ENCODE measurements at places on chromosomes 7 and 10.

GRCh38 chr10:111035542-111035941 lies 41.3 kb upstream of the ADRA2A start:
- DNase-seq, result no peak

GRCh38 chr7:82395147-82395546 lies 48.4 kb downstream of the CACNA2D1 start:
- DNase-seq, result no peak

- no peak for DNase-seq
Observed at GRCh38 chr7:129375141-129375938, 58.9 kb upstream of the STRIP2 start.

DNA sequence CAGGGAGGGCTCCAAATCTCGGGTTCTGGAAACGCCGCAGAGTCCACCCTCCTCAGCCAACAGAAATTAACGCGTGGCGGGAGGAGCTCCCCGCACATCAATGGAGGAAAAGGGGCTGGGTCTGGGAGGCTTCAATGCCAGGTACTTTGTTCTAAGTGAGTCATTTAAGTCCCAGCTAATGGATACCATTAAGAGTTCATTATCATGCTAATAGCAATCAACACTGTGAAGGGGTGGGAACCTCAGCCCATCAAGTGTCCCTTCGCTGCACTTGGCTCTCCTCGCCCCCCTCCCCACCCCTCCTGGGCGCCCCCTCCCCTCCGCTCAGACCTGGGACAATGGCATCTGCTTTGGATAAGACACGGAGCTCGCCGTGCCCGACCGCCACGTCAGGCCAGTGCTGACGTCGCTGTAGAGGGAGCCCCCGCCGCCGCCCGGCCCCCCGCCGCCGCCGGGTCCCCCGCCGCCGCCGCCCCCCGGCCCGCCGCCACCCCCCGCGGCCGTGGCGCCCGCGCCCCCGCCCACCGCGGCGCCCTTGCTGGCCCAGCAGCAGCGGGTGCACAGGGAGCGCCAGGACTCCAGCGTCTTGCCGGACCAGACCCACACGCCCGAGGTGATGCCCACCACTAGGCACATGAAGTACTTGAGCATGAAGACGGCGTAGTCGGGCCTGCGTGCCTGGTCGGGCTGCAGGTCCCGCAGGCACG lies 2.9 kb downstream of the FZD8 start:
- DNase-seq, result no peak

DNA sequence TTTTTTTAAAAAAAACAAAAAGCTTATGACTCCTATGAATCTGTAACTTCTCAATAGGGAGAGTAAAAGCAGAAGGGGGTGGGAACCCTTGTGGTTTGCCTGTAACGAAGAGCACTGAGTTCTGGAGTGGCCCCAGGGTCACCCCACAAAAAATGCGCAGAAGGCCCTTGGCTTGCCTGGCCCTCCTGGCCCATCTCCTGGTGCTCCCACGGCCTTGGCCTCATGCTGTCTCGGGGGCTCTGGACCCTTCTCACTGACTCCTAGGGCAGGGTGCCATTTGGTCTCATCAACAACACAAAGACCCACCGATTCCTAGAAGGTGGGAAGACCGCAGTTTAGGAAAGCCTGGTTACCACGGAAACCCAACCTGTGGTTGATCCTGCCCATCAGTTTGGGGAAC lies 40.8 kb downstream of the ZNF467 start:
- DNase-seq, result no peak

- no peak for DNase-seq
Observed at GRCh38 chr7:142983825-142984224, 21.7 kb upstream of the KEL start.

DNA sequence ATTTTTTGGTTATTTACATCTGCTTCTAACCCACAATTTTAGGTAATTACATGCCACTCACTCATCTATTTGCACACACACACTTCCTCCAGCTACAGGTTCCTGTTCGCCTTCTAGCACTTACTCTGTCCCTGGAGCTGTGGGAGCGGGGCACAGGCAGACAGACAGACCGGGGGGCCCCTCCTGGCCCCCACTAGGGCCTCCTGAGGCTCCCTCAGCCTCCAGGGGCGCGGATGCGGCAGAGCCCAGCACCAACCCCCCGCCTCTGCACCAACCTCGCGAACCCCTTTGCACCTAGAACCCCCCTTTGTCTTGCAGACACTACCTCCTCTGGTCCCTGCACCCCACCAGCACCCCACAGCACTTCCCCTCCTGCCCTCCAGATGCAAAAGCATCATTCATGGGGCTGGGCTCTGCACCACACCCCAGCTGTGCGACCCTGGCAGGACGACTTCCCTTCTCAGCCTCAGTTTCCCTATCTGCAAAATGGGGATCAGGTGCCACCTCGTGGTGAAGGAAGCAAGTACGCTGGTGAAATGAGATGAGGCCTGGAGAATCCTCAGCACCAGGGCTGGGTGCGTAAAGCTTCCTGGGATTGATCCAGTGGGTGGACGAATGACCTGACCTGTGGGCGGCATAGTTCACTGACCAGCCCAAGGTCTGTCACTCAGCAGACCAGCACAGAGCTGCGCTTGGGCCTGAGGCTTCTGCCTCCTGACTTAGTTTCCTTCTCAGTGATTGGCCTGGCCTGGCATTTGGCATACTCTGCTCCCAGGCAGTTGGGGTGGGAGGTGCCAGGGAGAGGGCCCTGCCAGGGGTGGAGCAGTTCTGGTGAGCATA lies 37.9 kb downstream of the ELFN1 start:
- DNase-seq, result no peak

- no peak for DNase-seq
Observed at GRCh38 chr7:33432821-33433220, 303.5 kb downstream of the BBS9 start.

- no peak for DNase-seq
Observed at GRCh38 chr10:74949034-74949832, 122.8 kb downstream of the KAT6B start.

GRCh38 chr10:89852872-89853271 lies 151.5 kb downstream of the KIF20B start:
- no peak for DNase-seq

GRCh38 chr10:110704906-110705476 lies 60.9 kb downstream of the RBM20 start:
- no peak for DNase-seq

- DNase-seq, result no peak
Observed at GRCh38 chr7:5633161-5634106, 148.0 kb downstream of the RNF216 start.

- no peak for DNase-seq
Observed at GRCh38 chr10:1270906-1271305, 214.7 kb downstream of the WDR37 start.

GRCh38 chr10:114102256-114102655 lies 58.6 kb downstream of the ADRB1 start:
- DNase-seq, result no peak

- no peak for DNase-seq
Observed at GRCh38 chr7:142885311-142886230, at the start of gene TRPV6. TRPV6 (minus strand) TSS chr7:142885745.

- DNase-seq, result no peak
Observed at GRCh38 chr10:99682032-99682431, 22.7 kb downstream of the ENTPD7 start.

- no peak for DNase-seq
Observed at GRCh38 chr7:131014906-131015656, 281.1 kb upstream of the KLF14 start.

- no peak for DNase-seq
Observed at GRCh38 chr10:132449811-132450181, 52.8 kb downstream of the PWWP2B start.

GRCh38 chr7:134391223-134391622 lies 67.7 kb downstream of the AKR1B1 start:
- no peak for DNase-seq

GRCh38 chr7:127979728-127980126 lies 51.5 kb downstream of the LRRC4 start:
- no peak for DNase-seq

GRCh38 chr7:71615017-71615416 lies 483.1 kb downstream of the GALNT17 start:
- no peak for DNase-seq

GRCh38 chr7:14045651-14046050 lies 56.2 kb upstream of the ETV1 start:
- DNase-seq, result no peak

DNA sequence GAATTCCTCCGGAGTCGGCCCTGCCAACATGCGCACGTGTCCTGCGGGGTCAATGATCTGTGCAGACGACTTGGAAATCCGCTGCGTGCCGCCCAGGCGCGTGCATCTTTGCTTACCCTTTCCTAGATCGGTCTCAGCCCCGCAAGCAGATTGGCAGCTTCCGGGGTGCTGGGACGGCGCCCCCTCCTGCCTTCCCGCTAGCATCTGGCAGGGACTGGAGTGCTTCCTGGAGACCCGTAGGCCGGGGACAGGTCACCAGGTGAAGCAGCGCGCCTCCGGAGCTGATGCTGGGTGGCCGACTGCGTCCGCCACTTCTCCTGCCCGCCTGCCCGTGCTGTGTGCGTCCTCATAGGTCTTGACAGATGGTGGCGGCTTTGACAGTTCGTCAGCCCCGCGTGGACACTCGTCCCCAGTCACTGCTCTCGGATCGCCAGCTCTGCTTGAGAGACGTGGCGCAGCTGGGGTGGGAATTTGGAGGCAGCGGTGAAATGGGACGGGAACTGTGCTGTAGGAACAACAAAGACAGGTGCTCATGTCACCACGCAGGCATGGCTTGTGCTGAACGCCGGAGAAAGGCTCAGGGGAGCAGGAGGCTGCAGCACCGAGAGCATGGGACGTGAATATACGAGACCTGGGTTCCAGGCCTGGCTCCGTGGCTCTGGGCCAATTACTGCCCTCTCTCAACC lies 21.9 kb upstream of the KCNK18 start:
- no peak for DNase-seq

- DNase-seq, result no peak
Observed at GRCh38 chr10:116470768-116471415, 43.2 kb downstream of the PNLIPRP3 start.

DNA sequence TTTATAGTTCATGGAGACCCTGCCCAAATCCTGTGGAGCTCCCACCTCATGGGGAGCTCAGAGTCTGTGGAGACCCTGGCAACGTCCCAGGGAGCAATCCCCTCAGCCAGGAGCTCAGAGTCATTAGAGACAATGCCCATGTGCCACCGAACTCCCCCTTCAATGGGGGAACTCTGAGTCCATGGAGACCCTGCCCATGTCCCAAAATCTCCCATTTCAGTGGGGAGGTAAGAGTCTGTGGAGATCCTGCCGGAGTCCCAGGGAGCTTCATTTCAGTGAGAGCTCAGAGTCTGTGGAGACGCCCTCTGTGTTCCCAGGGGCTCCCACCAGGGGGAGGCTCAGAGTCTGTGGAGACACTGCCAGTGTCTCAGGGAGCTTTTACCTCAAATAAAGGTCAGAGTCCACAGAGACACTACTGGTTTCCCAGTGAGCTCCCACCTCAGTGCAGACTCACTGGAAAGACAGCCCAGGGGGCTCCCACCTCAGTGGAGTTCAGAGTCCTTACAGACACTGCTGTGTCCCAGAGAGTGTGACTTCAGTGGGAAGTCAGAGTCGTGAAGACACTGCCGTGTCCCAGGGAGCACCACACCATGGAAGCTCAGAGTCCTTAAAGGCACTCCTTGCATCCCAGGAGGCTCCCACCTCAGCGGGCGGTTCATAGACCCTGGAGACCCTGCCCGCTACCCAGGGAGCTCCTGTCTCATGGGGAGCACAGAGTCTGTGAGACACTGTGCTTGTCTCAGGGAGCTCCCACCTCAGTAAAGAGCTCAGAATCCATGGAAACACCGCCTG lies 5.0 kb downstream of the MYO1G start:
- DNase-seq, result peak; percentile 41

DNA sequence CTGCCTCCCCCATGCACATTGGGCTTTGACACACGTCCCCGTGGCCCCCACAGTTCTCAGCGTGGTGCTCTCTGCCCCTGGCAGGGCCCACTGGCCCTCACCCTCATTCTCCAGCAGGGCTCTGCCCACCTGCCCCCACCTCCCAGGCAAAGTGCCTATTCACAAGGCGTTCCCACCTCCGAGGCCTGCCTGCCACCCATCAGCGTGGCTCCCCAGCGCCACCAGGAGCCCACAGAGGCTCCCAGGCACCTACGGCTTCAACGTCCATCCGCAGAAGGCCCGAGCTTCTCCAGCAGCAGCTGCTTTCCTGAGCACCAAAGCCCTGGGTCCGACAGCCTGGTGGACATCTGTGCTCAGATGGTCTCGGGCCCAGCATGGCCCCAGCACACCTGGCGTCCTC lies 211.8 kb upstream of the PPP2R2D start:
- DNase-seq, result no peak

DNA sequence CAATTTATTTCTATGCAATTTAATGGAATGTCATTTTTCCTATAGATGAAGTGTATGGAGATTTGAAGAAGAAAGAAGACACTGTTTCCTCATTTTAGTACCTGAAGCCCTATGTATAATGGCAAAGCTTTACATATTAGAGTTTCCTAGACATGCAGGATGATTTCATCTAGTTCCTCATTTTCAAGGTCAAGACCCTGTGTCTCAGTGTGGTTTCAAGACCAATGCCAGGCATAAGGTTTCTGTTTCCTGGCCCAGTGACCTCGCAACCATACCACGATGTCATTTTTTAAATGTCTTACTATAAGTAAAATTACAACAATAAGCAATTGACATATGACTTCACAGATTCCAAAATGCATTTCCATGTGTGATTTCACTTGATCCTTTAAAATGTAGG lies 336.5 kb upstream of the PRKCQ start:
- no peak for DNase-seq

DNA sequence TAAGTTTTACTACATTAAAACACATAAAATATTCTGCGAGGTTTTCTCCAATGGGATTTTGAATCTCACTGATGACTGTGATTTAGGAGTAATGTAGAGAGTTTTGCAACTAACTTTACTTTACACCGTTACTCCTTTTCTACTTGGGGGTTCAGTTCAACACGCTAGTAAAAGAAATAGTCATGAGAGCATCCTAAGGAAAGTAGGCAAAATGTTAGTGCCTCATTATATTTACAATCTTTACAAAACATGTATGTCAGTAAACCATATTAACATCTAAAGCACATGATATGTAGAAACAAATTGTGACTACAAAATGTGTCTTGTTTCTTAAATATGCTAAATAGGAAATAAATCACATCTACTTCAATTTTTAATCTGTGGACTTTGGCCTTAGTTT lies 6.0 kb downstream of the MEOX2 start:
- DNase-seq, result no peak

DNA sequence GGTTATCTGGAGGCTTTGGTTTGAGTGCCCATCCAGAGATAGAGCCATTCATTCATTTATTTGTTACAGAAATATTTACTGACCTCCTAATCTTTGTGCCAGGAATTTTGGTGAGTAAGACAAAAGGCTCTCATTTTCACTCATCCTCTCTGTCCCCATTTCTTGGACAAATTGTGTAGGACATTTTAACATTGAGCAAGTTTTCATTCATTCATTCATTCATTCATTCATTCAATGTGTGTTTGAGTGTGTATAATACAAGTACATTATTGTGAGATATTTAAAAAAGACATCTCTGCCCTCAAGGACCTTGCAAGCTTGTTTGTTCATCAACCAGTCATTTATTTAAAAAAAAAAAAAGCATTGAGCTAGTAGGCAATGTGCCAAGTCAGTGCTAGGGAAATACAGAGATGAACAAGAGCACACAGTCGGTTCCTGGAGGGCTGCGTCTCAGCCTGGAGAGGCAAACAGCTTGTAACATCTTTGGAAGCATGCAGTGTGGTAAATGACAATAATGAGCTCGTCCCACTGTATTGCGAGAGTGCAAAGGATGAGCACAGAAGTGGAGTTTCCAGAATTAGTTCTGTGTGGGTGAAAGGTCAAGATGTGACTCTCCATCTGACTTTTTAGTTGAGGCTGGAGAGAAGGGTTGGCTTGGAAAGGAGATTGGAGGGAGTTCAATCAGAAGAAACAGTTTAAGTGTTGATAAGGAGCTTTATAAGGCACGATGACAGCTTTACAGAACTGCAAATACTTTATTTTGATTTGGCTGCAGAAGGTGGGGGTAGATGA lies 50.5 kb upstream of the HBP1 start:
- DNase-seq, result no peak

GRCh38 chr7:26588511-26588910 lies 275.9 kb downstream of the SKAP2 start:
- DNase-seq, result no peak

Measured in stimulated activated CD4-positive, alpha-beta T cell treated with anti-CD3 and anti-CD28 coated beads, Interleukin-1b, Interleukin-23, amount 100 ng/mL, for 1 hour (primary cell).